ENCODE measurements at places on chromosomes 12 and 14.

DNA sequence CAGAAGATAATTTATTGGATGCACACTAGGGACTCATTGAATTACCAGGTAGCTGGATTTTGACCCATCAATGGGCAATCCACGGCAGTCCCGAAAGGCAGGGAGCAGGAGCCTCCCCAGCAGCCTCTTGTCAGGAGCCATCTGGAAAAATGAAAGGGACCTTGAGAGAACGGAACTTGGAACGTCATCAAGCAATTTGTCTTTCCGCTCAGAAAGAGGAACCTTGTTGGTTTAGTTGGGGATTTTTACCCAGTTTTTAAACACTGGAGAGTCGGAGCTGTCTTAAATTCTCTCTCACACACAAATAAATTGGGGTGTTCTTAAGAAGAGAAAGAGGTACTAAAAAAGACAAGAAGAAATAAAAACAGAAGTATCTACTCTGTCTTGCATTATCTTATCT lies 1351.7 kb upstream of the TMEM132C start:
- DNase-seq = no peak

GRCh38 chr12:11678781-11679180 lies 29.3 kb downstream of the ETV6 start:
- no peak for DNase-seq

- no peak for DNase-seq
Measured at GRCh38 chr14:22955702-22956569, 954 bp downstream of the HAUS4 start.

- no peak for DNase-seq
Measured at GRCh38 chr12:28500373-28501024, 310.2 kb downstream of the CCDC91 start.

GRCh38 chr14:87066221-87066817 lies 926.7 kb downstream of the GALC start:
- no peak for DNase-seq

DNA sequence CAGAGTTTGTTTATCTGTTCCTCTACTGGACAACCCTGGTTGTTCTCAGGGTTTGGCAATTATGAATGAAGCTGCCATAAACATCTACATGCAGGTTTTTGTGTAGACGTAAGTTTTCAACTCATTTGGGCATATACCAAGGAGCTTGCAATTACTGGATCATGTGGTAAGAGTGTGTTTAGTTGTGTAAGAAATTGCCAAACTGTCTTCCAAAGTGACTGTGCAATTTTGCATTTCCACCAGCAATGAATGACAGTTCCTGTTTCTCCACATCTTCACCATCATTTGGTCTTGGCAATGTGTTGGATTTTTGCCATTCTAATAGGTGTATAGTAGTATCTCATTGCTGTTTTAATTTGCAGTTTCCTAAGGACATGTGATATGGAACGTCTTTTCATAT lies 39.8 kb upstream of the FBXO33 start:
- peak; percentile 57 for DNase-seq

- no peak for DNase-seq
Measured at GRCh38 chr14:59046746-59047145, 141.7 kb upstream of the DAAM1 start.

DNA sequence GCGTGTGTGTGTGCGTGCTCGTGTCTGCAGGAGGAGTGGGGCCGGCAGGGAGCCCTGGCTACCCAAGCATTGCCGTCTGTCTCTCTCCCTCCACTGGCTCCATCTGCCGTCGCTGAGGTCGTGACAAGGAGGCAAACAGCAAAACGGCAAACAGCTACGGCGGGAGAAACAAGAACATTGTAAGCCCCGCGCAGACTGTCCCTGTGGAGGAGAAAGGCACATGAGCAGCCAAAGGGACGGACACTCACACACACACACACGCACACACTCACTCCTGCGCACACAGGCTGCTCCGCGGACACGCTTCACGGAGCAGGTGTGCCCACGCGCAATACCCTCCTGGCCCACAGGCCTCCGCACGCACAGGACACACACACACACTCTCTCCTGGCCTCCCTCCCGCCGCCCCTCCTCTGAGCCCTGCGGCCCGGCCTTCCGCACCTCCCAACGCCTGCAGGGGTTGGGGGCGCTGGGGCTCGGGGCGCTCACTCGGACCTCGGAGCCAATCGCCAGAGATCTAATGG lies 905 bp downstream of the CISTR start:
- DNase-seq = no peak

DNA sequence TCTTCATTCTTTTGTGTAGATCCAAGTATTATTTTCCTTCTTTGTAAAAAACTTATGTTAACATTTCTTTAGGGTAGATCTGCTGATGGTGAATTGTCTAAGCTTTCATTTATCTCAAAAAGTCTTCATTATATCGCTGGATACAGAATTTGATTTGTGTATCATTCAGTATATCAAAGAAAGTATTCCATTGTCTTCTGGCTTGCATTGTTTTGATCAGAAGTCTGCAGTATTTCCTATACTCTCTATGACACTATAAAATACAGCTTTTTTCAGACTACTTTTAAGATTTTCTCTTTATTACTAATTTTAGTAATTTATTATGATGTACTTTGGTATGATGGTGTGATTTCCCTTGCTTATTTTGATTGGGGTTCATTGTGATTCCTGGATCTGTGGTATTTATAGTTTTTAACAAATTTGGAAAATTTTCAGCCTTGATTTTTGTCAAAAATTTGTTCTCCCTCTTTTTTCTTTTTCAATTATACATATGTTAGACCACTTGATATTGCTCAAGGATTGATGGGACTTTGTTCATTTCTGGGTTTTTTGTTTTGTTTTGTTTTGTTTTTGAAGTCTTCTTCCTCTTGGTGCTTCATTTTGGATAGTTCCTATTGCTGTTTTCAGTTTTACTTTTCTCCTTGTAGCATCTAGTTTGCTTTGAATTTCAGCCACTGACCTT lies 176.5 kb downstream of the ZFP36L1 start:
- no peak for DNase-seq

DNA sequence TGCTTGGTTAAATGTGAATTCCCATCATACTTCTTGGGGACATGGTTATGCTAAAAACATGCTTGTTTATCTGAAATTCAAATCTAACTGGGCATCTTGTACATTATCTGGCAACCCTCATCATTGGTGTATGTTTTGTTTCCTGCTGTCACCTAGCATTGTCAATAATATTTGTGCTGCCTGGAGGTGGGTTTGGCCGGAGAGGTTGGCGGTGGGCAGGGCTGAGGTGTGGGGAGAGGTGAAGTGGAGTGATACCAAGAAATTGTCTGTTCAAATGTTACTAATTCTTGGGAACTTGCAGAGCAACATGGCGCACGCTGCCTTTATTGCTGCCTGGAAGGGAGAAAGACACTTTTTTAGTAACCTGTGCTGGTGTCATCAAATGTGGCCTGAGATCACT lies 280.5 kb downstream of the VRK1 start:
- DNase-seq = no peak

DNA sequence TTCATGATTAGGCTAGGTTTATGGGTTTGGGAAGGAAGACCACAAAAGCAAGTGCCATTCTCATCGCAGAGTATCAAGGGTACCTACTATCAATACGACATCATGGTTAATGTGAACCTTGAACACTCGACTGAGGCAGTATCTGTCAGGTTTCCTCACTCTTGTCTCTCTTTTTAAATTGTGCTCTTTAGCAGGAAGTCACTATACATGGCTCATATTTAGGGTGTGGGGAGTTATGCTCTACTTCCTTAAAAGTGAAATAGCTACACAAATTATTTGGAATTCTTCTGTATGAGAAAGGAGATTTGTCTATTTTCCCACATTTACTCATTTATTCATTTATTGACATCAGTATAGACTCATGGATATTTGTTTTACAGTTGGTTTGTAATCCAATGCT lies 5.9 kb upstream of the CLEC4E start:
- no peak for DNase-seq

DNA sequence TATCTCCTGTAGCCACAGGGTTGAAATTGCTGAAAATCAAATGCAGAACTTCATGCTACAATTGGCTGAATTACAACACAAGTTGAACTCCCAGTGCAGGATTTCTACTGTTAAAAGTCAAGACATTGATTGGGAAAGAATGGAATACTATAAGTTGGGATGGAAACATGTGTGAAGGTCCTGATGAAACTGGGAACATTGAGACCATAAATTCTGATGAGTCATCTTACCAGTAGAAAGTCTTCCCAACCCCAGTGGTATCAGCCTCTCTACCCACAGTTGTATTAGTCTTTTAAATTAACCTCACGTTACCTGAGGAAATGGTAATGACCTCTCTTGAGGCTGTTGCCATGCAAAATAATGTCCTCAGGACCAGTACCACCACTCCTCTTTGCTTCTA lies 27.4 kb upstream of the DYRK2 start:
- DNase-seq = no peak

- DNase-seq = no peak
Measured at GRCh38 chr14:51922624-51923023, 62.2 kb downstream of the GNG2 start.

- DNase-seq = no peak
Measured at GRCh38 chr12:100427078-100427477, 46.6 kb upstream of the NR1H4 start.

DNA sequence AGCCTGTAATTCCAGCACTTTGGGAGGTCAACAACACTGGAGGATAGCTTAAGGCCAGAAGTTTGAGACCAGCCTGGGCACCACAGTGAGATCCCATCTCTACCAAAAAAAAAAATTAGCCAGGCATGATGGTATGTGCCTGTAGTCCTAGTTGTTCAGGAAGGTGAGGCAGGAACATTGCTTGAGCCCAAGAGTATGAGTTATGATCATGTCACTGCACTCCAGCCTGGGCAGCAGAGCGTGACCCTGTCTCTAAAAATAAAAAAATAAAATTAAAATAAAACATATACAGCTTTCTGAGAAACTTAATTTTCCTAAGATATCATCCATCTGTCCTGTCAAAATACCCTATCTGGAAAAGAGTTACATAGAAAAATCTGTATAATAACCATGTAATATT lies 38.9 kb downstream of the EML5 start:
- DNase-seq = no peak

GRCh38 chr14:94030571-94030970 lies 4.4 kb downstream of the OTUB2 start:
- DNase-seq = no peak

DNA sequence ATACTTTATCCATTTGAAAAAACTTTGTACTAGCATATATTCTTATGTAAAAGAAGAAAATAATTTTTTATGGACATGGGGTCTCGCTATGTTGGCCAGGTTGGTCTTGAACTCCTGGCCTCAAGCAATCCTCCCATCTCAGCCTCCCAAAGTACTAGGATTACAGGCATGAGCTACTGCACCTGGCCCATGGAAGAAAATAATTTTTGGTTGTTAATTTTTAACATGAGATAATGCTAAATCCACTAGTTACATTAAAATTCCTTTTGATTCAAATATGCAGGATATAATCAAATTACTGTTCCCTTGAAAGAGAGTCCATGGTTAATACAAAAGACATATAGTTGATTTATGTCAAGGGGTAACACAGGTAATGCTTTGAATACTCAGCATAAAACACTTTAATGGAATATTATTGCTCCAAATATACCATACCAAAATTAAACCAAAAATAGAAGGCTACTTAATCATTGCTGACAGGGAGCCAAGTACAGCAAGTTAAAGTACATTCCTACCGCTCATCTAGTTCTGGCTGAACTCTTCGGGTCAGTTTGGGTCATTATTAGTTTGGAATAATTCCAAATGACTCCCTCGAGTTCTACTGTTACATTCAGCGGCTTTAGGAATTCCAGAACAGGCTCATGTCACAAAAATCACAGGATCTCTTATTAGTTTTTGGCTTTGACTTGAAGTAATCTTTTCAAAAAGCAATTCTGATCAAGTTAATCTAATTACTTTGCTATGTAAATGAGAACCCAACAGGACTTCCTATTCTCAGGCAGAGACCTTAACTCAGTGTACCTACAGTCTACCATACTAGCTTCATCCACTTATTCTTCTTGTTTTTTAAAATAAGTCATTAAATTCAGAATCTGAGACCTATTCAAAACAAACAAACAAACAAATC lies 6.1 kb downstream of the SOS2 start:
- no peak for DNase-seq

DNA sequence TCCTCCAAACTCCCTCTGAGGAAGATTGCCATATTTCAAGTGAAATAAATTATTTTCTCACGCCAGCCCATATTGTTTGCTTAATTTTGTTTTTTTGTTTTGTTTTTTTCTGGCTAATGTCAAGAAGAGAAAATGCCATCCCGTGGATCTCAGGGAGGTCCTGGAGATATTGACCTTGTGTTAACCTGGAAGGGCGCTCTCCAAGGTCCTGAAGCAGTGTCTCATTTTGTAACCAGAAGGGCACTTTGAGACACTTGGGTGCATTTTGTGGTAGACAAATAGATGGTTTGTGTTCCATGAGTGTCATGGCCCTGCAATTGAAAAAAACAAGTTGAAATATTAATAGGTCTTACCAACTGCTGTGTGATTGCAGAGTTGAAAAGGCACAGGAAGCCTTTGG lies 268.9 kb downstream of the SUDS3 start:
- DNase-seq = no peak

- DNase-seq = no peak
Measured at GRCh38 chr12:20475542-20475941, 107.2 kb downstream of the PDE3A start.

GRCh38 chr12:2256915-2257314 lies 204.1 kb downstream of the CACNA1C start:
- DNase-seq = no peak

GRCh38 chr14:57480051-57480450 lies 13.6 kb downstream of the CCDC198 start:
- DNase-seq = no peak

GRCh38 chr14:64800000-64800399 lies 79.7 kb downstream of the SPTB start:
- no peak for DNase-seq

GRCh38 chr14:87094913-87095312 lies 898.1 kb downstream of the GALC start:
- DNase-seq = no peak

GRCh38 chr12:115871714-115872113 lies 405.8 kb downstream of the MED13L start:
- peak; percentile 5 for DNase-seq

DNA sequence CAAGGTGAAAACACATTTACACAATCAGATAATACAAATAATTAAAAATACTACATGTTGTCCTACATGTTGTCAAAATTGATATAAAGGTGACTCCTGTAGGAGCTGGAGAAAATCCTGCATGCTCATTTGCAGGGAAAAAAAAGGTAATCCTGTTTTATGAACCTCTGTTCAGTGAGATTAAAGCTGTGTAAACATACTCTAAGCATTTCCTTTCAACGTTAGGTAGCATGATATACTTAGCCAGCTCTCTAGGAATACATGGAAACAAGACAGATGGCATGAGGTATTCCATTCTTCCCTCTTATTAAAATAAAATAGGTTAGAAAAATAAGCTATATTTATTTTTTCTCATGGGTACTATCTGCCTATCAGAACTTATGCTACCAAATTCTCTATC lies 635.7 kb upstream of the FLRT2 start:
- no peak for DNase-seq

- peak; percentile 75 for DNase-seq
Measured at GRCh38 chr14:105075379-105076295, 10.4 kb upstream of the GPR132 start.

DNA sequence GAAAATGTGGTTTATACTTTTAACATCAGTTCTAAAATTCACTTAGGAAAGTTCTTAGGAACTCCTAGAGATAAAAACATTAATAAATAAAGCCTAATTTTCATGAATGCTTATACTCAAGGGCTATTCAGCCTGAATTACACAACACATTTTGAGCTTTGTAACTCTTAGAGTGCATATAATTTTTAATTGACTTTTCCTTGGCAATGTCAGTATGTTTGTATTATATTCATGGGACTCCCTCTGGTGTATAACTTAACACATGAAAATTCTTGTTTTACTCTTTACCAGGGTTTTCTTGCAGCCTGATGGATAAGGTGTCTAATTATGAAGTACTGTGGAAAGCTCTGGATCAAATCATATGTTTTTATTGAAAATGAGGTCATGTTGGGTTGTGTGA lies 150.6 kb upstream of the HMGA2 start:
- no peak for DNase-seq
